Posterior cingulate gyrus (tissue), 11 donors: ENCODE measurements at places on chromosomes 1 and 21.

- no peak for DNase-seq
Observed at GRCh38 chr1:168629466-168629865, 53.1 kb downstream of the XCL1 start.

- no peak for DNase-seq
Observed at GRCh38 chr1:248697907-248698306, 4.7 kb downstream of the OR14I1 start.

- no peak for DNase-seq
Observed at GRCh38 chr1:154117642-154118041, 37.2 kb downstream of the NUP210L start.

GRCh38 chr1:156420205-156421061 lies 51.4 kb downstream of the RHBG start:
- no peak for DNase-seq

DNA sequence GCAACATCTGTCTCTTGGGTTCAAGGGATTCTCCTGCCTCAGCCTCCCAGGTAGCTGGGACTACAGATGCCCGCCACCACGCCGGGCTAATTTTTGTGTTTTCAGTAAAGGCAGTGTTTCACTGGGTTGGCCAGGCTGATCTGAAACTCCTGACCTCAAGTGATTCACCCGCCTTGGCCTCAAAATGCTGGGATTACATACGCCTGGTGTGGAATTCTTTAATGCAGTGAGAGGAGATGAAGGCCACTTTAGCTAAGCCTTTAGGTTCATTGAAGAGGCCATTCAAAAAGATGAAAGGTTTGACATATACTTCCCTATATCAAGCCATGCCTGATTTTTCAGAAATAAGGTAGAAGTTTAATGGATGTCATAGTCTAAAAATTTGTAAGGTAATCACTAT lies 162.7 kb downstream of the ST6GALNAC3 start:
- DNase-seq = no peak

GRCh38 chr1:239723776-239724367 lies 337.5 kb downstream of the CHRM3 start:
- DNase-seq = no peak

DNA sequence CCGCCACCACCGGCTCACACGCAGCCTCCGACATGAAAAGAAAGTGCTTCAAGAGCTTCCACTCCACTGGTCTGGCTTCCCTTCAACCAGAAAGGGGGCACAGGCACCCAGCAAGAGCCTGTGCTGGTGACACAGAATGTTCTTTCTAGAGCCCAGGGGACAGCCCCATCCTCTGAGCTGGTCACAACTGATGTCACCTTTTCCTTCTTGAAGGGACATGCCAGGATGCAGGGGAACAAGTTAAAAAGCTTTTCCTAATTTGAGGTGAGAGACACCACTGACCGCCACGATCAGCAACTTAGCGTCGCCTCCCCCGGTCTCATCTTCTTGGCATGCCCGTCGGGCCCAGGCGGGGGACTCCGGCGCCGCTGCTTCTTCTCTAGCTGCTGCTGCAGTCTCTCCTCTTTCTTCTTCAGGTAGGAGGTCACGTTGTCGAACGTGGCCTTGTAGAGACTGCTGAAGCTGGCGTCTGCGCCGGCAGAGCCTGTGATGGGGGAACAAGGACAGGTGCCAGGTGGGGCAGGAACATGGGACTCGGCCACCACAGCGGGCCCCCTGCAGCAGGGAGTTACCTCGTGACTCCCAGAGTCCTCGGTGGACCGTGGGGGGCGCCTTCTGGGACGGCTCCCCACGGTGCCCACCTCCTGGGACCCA lies 29.5 kb downstream of the WDR4 start:
- DNase-seq = no peak

DNA sequence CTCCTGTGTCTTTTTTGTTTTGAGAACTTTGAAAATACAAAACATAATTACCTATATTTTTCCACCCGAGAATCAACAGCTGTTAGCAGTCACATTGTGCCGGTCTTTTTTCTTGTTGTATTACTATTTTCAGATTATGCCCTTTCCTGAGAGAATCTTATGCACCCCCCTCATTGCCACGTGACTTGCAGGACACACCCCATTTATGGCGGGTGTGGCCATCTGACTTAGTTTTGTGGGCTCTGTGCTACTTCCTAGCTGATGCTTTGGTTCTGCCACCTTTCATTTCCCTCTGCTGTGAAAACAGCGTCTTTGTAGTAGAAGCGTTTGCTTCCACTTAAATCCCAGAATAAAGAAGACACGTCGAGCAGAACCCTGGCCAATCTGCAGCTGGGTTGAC lies 82.8 kb upstream of the SOX13 start:
- no peak for DNase-seq

GRCh38 chr1:155241069-155241679 lies 14.1 kb downstream of the ENTREP3 start:
- peak; percentile 80 for DNase-seq

- no peak for DNase-seq
Observed at GRCh38 chr1:178594133-178594532, 81.2 kb downstream of the TEX35 start.

DNA sequence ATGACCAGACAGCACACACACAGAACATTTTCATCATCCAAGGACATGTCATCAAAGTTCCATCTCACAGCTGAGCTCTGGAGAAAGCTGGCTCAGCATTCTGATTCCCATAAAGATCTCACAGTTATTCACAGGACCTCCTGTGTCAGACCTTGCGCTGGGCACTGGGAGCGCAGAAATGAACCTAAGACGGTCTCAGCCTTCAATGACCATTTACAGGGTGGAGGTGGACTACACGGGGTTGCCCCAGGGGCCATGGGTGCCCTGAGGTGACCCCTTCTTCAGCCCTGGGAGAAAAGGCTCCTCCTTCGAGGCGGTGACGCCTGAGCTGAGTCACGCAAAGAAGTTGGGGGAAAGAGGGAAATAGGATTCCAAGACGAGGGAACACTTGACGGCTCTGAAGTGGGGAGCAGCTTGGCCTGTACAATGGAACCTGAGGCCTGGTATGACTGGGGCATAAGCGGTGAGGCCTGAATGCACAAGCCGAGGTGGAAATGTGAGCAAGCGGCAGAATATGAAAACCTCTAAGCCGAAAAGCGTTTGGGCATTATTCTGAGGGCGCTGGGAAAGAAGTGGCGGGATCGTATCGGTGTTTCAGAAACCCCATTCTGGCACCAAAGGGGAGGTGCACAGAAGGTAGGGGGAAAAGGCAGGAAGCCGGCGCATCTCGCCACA lies 797 bp downstream of the CC2D1B start:
- DNase-seq = no peak

- DNase-seq = no peak
Observed at GRCh38 chr1:91608876-91609275, 108.2 kb downstream of the CDC7 start.

GRCh38 chr1:181126289-181126688 lies 37.8 kb downstream of the IER5 start:
- DNase-seq = no peak

DNA sequence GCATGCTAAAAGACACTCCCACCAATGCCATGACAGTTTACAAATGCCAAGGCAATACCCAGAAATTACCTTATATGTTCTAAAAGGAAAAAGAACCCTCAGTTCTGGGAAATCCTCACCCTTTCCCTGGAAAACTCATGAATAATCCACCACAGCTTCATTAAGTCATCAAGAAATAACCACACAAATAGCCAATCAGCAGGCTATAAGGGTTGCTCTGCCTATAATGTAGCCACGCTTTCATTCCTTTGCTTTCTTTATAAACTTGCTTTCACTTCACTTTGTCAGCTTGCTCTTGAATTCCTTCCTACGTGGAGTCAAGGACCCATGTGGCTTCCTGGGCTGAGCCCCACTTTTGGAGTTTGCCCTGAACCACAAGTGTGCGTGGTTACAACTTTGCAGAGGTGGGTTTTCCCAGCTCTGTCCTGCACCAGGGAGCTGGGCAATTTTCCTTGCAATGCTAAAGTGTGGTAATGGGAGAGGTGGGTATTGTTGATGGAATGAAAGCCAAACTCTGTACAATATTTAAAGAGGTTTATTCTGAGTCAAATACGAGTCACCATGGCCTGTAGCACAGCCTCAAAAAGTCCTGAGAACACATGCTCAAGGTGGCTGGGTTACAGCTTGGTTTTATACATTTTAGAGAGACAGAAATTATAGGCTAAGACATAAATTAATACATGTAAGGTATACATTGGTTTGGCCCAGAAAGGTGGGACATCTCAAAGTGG lies 42.2 kb upstream of the COG2 start:
- no peak for DNase-seq

DNA sequence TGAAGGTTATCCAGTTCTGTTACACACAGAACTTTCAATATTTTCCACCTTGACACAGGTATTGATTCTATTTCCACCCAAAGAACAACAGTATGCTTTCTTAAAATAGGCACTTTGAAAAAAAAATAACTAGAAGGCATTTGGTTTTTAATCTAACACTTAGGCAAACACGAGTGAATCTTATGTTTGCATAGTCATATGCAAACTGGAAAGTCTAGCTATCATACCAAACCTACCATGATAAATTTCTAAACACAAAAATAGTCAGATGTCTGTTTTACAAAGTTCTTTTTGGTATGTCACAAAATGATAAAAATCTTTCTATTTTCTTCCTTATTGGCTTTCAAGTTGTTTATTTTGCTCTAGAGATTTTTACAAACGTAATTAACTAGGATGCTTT lies 11.6 kb downstream of the DNASE2B start:
- no peak for DNase-seq

DNA sequence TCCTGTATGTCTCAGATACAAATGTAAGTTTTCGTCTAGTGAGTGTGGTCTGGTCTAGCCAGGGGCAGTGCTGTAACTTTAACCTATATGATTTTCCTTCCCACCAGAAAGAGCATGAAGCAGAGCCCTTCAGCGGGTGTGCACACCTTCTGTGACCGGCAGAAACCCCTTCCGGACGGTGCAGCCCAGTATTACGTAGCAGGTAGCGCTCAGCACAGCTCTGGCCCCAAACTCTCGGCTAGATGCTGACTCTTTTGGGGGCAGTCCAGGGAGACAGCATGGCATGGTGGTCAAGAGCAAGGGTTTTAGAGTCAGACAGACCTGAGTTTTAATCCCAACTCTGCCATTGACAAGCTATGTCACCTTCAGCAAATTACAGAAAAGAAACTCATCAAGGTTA lies 28.0 kb upstream of the TMEM222 start:
- DNase-seq = no peak

GRCh38 chr1:234218078-234218477 lies 155.2 kb upstream of the COA6 start:
- DNase-seq = no peak

DNA sequence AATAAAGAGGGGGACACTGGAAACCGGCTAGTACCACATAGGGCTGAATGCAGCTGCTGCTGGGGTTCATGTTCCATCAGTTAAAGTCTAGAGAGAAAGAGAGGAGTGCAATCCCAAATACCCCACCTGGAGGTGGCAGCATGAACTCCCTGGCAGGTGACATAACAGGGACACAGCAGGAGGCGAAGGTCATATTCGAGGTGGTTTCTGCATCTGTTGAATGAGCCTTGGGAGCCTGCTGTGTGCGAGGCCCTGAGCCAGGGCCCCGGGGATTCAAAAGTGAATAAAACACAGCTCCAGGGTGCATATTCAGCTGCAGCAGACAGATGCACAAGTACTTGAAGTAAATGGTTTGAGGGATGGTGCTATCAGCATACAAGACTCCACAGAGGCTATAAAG lies 456.8 kb downstream of the SETD4 start:
- no peak for DNase-seq

GRCh38 chr1:246178717-246179311 lies 328.3 kb downstream of the SMYD3 start:
- no peak for DNase-seq

- no peak for DNase-seq
Observed at GRCh38 chr21:41459884-41460534, 34.0 kb downstream of the MX1 start.

DNA sequence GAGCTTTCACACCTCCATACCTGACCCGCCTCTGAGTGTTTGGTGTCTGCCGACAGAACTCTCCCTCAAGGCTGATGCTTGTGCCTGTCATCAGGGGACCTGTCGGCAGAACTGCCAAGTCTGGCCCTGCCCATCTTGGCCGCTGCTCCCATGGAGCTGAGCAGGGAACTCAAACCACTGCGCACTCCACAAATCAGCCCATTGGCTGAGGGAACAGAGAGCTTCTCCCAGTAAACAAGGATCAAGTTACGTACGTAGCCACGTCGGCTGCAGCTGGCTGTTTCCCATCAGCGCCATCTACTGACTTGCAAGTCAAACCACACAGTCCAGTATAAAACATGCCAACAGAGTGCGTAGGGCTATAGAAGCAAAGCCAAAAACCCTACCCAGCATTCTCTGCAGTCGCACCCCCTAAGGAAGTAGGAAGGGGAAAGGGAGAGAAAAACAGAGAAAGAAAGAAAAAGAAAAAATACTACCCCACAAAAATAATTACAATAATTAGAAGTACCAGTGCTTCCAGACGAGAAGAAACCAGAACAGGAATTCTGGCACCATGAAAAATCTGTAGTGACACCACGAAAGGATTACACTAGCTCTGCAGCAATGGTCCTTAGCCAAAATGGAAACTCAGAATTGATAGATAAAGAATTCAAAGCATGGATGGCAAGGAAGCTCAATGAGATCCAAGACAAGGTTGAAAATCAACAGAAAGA lies 13.1 kb downstream of the KRTAP13-1 start:
- no peak for DNase-seq

DNA sequence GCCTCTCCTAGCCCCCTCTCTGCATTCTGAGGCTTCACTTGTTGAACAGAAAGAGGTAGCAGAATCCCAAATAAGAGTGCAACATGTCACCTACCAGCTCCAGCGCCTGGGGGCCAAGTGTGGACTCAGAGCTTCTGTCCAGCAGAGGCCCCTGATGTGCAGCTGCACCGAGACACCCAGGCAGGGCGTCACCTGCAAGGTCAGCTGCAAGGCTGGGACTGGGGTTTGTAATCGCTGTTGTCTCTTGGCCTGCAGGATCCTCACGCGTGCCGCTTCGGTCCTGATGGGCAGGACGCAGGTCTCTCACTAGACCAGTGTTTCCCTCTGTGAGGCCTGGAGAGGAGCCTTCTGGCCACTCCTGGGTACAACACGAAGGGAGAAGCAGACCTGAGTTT lies 4.3 kb upstream of the SLX9 start:
- DNase-seq = peak; percentile 15

DNA sequence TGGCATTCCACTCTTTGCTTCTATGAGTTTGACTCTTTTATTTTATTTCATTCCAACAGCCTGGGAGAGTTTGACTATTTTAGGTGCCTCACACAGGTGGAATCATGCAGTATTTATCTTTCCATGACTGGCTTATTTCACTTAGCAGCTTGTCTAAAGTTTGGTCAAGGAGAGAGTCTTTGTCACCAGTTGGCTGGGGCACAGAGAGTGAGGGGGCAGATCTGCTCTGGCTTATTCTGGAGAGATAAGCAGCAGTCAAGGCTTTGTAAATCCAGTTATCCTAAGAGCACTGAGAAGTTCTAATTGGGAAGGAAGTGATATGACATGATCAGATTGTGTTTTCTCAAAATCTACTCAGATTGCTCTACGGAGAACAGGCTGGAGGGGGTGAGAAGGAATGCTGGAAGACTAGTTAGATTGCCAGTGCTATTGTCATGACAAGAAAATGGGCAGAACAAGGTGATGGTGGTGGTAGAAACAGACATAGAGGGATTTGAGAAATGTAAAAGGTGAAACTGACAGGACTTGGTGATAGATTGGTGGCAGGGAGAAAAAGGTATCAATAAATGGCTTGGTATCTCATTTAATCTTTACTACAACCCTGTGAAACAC lies 12.1 kb upstream of the CTTNBP2NL start:
- DNase-seq = no peak

GRCh38 chr1:96281491-96281890 lies 440.1 kb upstream of the PTBP2 start:
- DNase-seq = no peak
